ENCODE measurements at places on chromosomes 3 and 15.

GRCh38 chr3:129777806-129778205, 115.7 kb downstream of the TMCC1 start:
- DNase-seq: no peak

GRCh38 chr3:184758056-184758455, 46.2 kb upstream of the MAGEF1 start:
- no peak for DNase-seq

DNA sequence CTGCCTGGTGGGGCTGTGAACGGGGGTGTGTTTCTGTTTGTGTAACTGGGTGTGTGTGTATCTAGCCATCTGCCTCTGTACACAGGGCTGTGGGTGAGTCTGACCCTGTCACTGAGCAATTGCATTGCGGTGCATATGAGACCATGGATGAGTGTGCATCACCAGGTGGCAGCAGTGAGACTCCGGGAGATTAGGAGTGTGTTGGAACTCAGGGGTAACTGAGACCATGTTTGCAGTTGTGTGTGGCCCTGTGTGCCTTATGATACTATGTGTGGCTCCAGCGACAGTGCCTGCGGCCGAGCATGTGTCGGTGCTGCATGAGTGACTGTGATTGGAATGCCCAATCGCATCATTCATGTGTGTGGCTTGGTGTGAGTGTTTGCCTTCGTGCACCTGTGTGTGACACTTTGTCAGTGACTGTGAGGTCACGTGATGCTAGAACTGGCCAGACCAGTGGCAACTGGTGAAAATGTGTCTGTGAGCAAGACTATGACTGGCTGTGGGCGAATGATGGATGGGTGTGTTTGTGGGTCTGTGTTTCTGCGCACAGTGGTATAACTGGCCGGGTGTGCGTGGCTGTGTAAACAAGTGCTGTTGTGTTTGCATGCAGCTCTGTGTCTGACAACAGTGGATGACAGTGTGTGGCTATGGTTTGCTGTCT, 14.0 kb downstream of the VILL start:
- no peak for DNase-seq

- DNase-seq: no peak
Measured at GRCh38 chr3:106379251-106379750, 510.5 kb upstream of the CBLB start.

DNA sequence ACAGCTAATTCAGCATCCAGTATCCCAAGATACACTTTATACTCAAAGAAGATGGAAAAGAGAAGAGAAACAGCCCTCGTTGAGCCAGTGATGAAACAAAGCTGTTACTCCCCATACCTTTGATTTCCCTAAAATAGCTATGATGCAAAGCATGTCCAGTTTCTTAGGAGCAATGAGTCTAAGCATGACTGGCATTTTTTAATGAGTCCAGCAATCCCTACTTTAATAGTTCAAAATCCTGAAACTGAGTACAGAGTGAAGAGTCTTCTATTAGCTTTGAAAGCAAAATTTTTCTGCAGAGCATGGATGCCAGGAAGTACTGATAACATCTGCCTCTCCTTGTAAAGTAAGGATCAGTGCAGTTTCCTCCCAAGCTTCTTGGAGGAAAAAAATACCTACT, 302.7 kb downstream of the IL5RA start:
- DNase-seq: no peak

DNA sequence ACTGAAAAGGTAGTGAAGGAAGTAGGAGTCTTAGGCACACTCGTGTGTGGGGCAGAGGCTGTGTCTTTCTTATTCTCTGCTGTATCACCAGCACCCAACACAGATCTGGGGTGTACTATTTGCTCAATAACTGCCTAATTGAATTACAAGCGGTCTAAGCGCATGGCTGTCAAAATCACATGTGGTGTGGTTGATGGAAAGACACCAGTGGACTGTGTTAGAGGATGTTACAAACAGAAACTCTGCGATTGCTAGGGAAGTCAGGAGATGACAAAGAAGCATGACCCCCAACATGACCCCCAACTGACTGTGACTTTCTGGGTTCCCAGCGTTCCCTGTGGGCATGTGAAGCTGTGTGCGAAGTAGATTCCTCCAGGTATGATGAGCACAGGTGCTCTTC, 32.0 kb downstream of the ATG7 start:
- no peak for DNase-seq

DNA sequence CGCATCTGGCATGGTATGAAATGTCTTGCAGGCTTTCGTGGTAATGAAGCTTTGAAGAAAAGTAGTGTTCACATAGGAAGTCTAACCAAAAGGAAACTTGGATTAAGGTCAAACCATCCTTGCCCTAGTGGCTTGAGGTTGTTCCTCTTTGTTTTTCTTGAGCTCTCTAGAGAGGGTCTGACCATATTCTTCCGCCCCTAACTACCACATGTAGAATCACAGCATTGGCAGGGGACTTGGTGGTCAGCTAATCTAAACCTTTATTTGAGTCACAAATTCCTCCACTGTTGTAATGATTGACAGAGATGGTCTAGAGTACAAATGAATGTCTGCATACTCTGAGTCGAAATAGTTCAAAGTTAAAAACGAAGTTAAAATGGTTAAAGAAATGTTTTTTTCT, 39.1 kb upstream of the PHLDB2 start:
- DNase-seq: no peak

- no peak for DNase-seq
Measured at GRCh38 chr15:95558916-95559315, 771.6 kb upstream of the NR2F2 start.

GRCh38 chr3:185175370-185175987, 22.6 kb upstream of the C3orf70 start:
- DNase-seq: no peak

DNA sequence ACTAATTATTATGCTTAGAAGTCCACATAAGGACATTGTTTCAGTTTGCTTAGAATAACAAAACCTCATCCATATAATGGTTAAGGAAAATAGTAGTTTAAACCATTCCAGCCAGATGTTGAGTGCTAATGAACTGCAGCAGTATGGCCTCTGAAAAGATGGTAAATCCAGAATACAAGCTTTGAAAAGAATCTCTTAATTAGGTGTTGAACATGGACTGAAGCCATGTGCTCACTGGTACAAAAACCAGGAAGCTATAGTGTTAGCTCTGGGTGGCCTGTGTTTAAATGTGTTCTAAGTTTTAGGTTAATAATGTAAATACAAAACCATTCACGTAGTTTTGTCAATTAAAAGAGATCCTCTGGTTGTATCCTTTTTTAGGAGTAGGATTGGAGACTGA, 78.2 kb downstream of the GALK2 start:
- DNase-seq: no peak

DNA sequence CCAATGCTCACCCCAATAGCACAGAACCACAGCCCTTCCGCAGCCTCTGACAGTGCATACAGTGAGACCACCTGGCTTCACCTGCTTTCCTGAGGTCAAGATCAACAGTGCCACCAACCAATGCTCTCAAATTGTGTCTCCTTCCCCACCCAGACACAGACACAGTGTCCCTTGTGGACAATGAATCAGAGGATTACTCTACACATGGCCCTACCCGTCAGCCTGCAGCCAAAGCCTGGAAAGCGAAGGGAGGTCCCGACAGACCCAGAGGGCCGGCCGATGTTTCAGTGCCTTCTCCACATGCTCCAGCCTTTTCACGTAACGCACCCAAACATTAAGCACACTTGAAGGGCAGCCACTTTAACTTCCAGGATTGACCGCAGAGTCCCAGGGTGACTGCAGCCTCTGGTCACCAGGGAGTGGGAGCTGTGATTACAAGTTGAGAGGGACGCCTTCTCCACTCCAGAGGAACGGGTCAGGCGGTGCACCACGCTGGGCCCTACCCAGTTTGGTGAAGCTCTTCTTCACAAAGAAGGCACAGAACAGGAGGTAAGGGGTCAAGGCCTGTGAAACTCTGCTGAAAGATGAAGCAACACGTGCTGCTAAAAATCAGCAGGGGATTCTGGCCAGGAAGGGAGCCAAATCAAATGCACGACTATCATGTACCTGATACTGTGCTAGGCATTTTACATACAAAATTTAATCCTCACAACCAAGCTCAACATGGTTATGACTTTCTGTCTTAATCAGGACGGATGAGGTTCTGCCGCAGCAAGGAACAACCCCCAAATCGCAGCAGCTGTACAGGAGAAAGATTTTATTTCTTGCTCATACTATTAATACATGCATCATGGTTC, 17.2 kb downstream of the KLHL25 start:
- no peak for DNase-seq

- DNase-seq: no peak
Measured at GRCh38 chr3:24502690-24503089, 8.0 kb upstream of the THRB start.

- no peak for DNase-seq
Measured at GRCh38 chr3:45958321-45958791, 15.1 kb downstream of the CXCR6 start.

DNA sequence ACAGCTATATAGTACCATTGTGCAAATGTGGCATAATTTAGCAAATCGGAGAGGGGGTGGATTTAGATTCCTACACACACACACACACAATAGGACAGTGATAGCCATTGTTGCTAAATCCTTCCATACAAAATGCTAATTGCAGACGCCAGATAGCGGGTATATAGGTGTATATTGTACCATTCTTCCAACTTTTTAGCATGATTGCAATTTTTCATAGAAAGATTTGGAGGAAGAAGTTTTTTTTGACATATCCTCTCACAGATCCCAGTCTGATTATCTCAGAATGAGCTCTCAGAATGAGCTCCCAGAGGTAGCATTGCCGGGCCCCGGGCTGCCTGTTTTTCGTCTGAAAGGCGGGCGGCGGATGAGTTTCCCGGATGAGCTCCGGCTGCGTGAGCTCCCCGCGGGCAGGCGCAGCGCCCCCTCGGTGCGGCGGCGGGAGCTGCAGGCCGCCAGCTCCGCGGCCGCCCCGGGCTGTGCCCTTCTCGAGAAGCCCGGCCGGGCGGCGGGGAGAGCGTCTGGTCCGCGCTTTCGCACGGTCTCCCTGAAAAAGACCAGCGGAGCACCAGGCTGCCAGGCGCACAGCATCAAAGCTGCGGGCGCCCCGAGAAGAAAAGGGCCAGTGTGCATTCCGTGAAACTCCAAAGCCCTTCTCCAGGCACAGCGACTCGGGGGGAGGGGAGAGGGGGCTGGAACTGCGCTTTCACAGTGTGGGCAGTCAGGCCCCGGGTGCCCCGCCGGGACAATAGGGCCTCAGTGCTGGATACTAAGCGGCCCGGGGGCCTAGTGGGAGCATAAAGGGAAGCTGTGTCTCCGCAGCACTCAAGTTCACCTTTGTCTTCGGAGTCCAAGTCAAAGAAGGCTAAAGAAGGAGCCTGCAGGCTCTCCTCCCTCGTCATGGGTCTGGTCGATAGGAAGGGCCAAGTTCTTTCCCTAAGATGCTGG, 12.0 kb upstream of the SHC4 start:
- peak; percentile 59 for DNase-seq

DNA sequence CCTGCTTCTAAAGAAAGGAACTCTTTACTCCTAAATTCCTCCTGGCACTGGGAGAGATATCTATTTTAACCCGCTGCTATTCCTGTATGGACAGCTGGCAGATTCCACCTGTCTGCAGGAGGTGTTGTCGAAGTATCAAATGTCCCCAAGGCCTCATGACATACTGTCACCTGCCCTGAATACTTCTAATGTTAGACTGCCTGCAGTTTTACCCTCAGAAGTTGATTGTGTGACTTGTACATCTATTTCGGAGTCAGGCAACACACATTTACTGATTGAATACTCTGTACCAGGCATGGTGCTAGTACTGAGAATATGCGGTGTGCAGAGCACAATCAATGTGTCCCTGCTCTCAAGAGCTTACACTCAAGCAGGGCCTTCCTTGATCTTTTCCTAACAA, 38.6 kb downstream of the PDZRN3 start:
- DNase-seq: no peak

DNA sequence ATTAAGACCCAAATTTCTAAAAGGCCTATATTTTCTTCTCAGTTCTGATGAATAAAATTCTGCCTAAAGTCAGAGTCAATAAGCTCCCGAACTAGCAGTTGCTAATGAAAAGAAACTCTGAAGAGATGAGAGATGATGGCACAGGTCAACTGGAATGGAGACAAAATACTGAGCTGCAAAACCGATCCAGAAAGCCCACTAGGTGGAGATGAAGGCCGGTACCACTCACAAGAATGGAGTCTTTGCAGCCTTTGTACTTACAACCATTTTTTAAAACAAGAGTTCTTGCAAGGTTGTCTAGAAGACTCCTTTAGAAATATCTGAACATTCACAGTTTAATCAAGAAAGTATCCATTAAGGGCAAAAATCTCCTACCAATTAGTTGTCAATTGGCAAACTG, 119.9 kb upstream of the TJP1 start:
- DNase-seq: no peak
